Progenitor cell of endocrine pancreas (in vitro differentiated cells): ENCODE measurements at places on chromosomes 12 and 14.
A peak's percentile ranks its signal among the peaks of the same experiment; 100 is the strongest.

- no peak for DNase-seq
Measured at GRCh38 chr14:70887207-70887681, 20.0 kb upstream of the PCNX1 start.

DNA sequence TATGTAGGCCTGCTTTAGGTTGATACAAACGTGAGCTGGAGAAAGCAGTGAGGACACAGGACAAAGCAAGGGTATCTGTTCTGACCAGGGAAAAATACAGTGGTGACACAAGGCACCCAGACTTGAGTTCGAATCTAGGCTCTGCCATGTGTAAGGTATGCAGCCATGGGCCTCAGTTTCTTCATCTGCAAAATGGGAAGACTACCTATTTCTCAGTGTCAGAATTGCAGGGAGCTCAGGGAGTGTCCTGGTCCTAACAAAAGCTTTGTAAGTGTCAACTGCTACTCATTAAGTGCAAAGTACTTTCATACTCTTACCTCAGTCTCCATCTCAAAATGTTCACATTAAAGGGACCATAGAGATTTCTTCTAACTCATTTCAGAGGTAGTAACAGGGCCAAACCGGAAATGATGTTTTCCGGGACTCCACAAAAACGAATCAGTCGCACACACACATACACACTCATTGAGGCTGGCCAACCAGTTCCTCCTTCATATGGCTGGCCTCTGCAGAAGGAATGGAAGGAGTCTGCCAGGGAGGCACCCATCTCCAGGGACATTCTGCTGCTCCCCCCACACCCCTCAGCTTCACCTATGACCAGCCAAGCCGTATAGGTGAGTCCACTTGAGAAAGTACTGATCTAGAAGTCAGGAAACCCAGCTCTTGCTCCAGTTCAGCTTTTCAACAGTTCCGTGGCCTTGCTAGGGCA lies 7.8 kb downstream of the CTDSP2 start:
- DNase-seq, result no peak

GRCh38 chr14:74358176-74358829 lies 10.0 kb downstream of the VRTN start:
- DNase-seq, result no peak

DNA sequence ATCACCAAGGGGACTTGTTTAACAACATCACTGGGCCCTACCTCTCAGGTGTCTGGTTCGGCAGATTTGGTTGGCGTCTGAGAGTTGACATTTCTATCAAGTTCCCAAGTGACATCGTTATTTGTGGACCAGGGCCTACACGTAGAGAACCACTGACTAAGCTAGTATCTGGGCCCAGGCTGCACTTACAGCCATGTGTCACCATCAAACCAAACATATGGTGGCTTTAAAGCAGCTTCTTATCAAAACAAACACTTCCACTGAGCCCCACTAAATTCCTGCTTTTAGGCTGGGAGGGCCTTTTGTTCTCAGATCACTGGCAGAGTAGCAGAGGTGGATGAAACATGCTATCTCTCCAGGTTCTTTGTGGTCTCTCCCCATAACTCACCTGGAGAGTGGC lies 220.5 kb downstream of the PELI2 start:
- no peak for DNase-seq

DNA sequence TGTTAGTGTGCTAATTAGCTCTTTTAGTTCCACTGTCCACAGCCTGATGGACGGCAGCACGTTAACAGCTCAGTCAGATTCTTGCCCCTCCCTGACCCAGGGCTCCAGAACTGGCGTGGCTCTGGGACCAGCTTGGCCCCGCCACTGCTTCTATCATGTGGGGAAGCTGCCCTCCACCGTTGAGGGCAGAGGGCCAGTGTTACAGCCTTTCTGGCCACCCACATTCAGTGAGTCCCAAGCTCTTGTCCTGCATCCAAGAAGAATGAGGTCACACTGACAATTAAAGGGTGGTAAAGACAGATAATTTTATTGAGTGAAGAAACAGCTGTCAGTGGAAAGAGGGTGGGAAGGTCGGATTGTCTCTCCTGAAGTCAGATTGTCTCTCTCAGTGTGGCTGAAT lies 36.9 kb downstream of the BCL2L14 start:
- DNase-seq, result no peak

DNA sequence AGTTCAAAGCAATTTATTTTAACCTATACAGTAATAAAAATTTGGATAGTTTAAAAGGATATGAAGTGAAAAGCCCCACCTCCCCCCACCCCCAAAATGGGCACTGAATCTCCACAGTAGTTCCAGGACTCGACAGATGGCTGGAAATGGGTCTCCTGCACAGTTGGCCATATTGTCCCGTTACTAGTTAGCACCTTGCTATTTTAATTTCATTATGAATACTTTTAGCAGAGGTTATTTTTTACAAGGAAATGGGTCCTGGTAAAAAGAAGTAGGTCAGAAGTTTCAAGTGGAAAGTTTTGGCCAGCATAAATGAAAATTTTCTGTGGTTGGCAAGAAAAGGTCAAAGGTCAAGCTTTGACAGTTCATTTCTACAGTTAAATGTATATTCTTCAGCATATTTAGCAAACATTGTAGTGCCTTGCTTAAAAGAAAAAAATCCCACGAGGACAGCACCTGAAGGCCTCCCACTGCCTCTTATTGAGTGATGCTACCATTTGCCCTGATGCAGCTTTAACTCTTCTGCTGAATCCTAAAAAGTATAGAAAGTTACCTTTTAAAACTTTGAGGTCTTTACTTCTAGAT lies 28.3 kb downstream of the MTHFD1 start:
- DNase-seq, result no peak

- DNase-seq, result no peak
Measured at GRCh38 chr14:69845050-69845581, 34.1 kb upstream of the SMOC1 start.

GRCh38 chr14:81301371-81301770 lies 80.6 kb upstream of the GTF2A1 start:
- DNase-seq, result no peak

GRCh38 chr12:11853126-11853525 lies 203.7 kb downstream of the ETV6 start:
- no peak for DNase-seq

GRCh38 chr14:68507544-68508081 lies 285.3 kb downstream of the ZFP36L1 start:
- no peak for DNase-seq

DNA sequence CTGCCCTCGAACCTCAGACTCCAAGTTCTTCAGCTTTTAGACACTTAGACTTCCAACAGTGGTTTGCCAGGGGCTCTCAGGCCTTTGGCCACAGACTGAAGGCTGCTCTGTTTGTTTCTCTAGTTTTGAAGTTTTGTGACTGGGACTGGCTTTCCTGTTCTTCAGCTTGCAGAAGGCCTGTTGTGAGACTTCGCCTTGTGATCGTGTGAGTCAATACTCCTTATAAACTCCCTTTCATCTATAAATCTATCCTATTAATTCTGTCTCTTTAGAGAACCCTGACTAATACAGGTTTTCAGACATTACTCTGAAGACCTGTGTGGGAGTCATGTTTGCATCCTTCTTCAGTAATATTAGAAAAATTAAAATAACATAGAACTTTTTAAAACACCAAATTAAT lies 289.1 kb downstream of the RMST start:
- no peak for DNase-seq

DNA sequence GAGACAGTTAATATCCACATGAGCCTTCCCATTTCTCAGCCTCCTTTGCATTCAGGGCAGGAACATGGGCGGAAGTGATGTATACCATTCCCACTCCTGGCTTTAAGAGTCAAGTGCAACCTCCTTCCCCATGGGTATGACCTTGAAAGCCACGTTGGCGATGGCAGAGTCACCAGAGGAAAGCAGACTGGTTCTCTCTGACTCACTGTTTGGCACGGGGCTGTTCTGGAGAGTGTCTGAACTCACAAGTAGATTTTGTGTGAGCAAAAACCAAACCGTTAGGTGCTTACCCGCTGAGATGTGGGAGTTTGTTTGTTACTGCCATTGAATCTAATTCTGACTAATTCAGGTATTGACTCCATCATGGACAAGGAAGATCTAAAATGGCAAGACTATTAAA lies 36.7 kb upstream of the PZP start:
- no peak for DNase-seq

- DNase-seq, result no peak
Measured at GRCh38 chr14:79569072-79569471, 642.2 kb downstream of the DIO2 start.

GRCh38 chr12:26533211-26533610 lies 299.8 kb downstream of the ITPR2 start:
- no peak for DNase-seq

DNA sequence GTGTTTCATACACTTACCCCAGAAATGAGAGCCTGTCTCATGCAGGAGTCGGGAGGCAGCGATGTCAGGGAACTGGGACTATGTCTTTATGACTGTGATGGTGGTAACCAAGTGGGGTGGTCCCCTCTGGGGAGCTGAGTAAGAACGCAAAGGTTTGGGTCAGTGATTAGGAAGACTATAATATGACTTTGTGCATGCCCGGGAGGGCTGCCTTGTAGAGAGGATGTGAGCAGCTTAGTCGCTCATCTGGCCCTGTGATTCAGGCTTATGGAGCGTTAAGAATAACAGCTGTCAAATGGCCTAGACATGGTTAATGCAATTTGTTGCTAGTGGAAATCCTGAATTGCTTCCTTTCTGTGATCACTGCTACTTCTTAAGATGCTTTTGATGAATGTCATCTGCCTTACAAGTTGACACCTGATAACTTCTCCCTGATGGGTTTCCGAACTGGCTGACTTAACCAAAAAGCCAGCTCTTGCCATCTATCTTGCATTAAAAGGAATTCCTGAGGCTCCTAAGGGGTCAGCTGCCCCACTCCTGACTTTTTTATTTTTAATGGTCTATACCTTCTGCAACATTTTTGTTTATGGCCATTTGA lies 35.4 kb upstream of the AACS start:
- DNase-seq, result no peak

GRCh38 chr12:52003016-52003550 lies 3.7 kb upstream of the TAMALIN start:
- no peak for DNase-seq

- no peak for DNase-seq
Measured at GRCh38 chr14:93308686-93309345, 24.0 kb downstream of the BTBD7 start.

DNA sequence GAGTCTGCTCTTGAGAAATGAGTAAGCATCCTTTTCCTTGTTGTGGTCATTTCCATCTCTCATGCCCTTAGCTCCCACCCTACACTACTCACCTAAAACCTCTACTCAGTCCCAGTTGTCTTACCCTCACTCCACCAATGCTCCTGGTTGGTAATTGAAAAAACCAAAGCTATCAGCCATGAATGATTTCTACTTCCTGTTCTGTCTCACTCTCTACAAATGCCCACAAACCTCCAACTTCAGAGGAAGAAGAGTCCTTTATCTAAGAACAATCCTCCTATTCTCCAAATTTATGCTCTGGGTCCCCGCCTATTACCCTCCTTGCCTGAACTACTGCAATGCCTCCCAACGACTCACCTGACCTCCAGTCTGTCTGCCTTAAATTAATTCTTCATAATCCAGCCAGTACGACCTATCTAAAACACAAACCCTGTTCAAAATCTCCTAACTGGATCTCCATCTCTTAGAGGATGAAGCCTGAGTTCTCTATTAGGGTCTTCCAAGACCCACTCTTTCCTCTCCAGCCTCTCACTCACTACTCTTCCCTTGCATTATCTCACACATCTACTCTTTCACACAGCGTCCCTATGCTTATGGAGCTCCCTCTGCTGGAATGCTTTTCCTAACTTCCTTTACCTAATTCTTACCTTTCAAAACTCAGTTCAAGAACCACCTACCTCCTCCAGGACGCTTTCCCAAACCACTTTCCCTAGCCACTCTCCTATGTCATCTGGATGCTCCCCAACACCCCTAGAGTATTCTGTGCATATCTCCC lies 2.2 kb downstream of the DHRS1 start:
- no peak for DNase-seq

DNA sequence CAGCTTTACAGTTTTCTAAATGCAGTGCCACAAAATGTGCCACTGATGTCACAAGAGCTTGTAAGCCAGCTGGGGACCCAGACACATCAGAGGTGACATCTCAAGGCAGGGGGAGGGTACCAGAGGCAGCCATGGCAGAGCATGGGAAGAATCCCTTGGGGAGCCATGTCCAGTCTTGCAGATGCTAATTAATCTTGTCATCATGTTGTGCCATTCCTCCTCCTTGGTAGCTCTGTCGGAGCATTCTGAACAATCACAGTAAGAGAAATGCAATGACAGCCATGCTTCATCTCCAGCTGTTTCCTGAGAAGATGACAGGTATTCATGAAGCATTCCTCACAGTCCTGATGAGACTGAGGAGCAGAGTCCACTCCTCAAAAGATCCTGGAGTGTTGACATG lies 287.9 kb downstream of the RPAP3 start:
- DNase-seq, result no peak

GRCh38 chr14:77026930-77027537 lies 1.5 kb downstream of the IRF2BPL start:
- DNase-seq, result peak; percentile 32

GRCh38 chr12:126608607-126609175 lies 1543.5 kb downstream of the AACS start:
- DNase-seq, result no peak

GRCh38 chr14:23483236-23483854 lies 13.8 kb downstream of the NGDN start:
- DNase-seq, result peak; percentile 12

- DNase-seq, result no peak
Measured at GRCh38 chr12:1320021-1320420, 274.4 kb downstream of the FBXL14 start.

GRCh38 chr14:100659345-100660001 lies 67.2 kb upstream of the DLK1 start:
- no peak for DNase-seq

DNA sequence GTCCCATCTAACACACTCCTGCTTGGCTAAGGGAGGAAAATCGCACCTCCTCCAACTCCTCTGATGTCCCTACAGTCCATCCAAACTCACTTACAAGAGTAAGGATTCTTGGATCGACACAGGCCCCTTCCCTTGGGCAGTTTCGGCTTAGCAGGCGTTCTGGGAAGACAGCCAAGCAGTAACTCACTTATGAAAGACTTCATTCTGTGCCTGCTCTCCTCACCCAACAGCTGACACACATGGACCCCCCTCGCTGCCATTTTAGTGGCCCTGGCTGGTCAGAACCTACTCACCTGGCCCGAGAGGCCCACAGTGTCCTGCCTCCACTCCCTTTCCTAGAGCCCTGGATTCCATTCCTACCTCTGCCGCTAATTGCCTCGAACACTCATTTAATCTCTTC lies 52.3 kb upstream of the BCL2L14 start:
- no peak for DNase-seq
